NCI-H510A (cell line): ENCODE measurements at places on chromosomes 2 and 18.
A peak's percentile ranks its signal among the peaks of the same experiment; 100 is the strongest.

GRCh38 chr2:212030709-212031108, 507.9 kb downstream of the ERBB4 start:
- no peak for DNase-seq

DNA sequence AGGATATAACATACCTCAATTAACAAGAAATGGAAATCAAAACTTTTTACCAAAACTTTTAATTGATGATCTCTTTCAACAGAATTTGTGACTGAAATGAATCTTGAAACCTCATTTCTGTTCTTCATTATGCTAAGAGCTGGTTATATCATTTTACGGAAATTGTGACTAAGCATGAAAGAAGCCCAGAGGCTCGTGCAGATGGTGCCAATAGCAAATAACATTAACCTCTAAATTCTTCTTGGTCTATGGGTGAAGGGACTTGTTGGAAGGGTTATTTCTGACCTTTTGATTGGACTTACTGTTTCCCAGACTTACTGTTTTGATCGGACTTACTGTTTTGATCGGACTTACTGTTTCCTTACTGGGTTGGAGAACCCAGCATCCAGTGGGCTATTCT, 435.6 kb downstream of the TDRD15 start:
- no peak for DNase-seq

GRCh38 chr18:286515-287310, 18.9 kb upstream of the THOC1 start:
- DNase-seq, result no peak

GRCh38 chr2:237571551-237571950, 5.2 kb downstream of the PRLH start:
- DNase-seq, result no peak

GRCh38 chr2:215269397-215270117, 42.3 kb upstream of the ATIC start:
- peak; percentile 30 for DNase-seq

DNA sequence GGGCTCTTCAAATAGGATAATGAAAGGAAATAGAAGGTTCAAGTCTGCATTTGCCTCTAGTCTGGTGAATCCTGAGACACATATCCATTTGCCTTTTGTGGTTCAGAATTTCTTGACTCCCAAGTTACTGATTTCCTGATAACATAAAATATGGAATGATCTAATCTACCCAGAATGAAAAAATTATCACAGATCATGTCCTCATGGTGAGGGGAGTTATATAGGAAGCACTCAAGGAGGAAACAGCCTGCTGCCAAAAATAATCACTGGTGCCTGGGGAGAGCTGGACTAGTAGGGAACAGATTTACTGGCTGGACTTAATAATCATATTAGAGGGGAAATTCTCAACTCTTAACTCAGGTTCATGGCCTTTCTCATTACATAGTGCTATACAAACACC, 95.5 kb upstream of the STK17B start:
- no peak for DNase-seq

DNA sequence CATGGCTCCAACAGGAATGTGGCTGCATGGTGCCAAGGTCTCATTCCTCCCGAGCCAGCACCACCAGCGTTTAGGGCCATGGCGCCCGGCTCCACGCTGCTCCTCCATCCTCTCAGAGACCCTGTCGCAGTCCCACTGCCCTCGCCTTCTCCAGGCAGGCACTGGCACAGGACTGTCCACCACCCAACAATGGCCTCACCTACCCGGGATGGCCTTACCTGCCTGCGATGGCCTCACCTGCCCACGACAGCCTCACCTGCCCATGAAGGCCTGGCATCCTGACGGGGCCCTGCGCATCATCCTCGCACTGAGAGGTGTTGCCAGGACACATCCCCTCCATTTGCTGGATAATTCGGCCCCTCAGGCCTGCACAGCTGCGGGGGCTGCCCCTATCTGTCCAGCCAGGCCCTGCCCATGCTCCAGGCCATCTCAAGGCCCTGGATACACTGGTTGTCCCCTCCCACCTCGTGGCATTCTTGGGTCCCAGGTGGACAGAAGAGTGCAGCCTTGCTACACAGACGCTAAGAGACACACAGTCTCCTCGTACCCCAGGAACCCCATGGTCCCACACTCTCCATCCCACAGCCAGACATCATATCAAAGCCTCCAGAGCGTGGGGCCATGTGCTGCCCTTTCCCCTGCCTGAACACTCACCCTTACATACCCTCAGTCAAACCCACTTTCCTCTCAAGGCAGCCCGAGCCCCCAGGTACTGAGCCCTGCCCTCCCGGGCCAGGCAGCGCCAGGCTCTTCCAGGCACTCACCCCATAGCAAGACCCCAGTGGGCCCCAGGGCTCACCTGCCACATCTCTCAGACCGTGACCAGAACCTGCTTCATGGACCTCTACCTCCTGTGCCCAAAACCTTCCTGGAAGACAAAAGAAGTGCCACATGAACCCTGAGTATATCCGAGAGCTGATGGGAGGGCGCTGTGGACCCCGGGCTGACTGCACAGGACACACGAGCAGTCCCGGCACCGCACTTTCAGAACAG, 268.6 kb downstream of the EIPR1 start:
- DNase-seq, result no peak

- DNase-seq, result no peak
Measured at GRCh38 chr2:191155608-191156071, 4.8 kb upstream of the STAT4 start.

- DNase-seq, result no peak
Measured at GRCh38 chr2:107740300-107740699, 86.4 kb upstream of the RGPD4 start.

DNA sequence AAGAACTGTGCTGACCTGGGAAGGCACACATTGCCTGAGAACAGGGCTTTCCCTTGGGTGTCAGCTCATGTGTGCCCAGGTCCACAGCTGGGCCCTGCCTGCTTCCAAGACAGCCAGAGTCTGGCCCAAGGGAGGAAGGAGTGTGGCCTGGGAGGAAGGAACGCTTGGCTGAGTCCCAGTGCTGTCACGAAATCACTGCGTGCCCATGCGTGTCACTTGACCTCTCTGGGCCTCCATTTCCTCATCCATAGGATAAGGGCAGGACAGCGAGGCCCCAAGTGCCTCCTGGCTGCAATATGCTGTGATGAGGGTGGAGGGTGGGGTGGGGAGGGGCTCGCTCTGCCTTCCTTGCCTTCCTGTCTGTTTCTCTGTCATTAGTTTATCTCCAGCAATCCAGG, 642 bp upstream of the KCNK3 start:
- no peak for DNase-seq

DNA sequence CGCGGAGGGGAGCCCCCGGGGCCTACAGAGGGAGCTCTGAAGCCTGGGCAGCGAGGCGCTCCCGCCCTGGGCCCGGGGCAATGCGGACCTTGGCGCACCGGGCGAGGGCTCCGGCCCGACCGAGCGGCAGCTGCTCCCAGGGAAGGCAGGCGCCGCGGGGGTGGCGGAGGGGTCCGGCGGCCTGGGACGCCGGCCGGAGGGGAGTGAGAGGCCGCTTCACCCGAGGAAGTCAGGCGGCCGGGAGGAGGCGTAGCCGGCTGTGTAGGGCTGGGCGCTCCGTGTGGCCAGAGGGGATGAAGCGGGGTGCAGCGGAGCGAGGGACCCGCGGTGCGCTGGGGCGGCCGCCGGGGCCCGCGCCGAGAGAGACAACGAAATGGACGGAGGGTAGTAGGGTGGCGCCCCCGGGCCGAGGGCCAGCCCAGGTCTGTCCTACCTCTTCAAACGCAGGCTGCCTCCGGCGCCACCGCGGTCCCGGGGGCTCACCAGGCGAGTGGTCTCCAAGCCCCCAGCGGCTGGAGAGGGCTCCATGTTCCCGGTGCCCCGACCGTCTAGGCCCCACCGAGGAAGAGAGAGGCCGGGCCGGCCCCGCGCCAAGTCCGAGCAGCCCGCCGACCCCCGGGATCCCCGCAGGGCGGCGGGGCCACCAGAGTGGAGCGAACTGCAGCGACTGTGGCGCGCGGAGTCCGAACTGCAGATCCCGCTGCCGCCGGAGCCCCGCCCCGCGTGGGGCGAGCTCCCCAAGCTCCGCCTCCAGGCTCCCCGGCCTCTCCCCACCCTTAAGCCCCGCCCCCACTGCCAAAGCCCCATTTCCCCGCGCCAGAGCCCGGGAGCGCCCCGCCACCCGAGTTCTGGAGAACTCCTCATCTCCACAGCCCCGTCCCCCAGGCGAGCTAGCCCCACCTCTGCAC, at the start of gene SLC30A3:
Gene SLC30A3 (minus strand): TSS at position 669 of the 908 bp plus-strand sequence. CDS start 141 bp downstream, at position 528.
- peak; percentile 14 for DNase-seq

GRCh38 chr2:109563980-109564550, 49.7 kb downstream of the SEPTIN10 start:
- no peak for DNase-seq

- DNase-seq, result no peak
Measured at GRCh38 chr2:105737980-105738657, 6.6 kb upstream of the NCK2 start.

DNA sequence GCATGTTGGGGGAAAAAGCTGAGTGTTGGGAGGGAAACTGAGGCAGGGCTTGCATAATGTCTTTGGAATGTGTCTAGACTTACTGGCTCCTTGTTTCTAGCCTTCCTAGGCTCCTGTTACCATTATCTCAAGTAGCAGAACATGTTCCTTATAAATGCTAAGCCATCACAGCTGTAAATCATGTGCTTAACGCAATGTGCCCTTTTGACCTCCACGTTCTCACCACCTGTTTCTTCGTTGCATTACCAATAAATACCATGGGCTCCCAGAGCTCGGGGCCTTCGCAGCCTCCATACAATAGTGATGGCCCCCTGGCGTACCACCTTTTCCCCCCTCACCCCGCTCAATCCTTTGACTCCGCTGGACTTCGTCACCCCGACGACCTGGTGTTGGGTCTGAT, 54.0 kb upstream of the CWC22 start:
- no peak for DNase-seq

GRCh38 chr2:233926806-233927205, 9.6 kb downstream of the TRPM8 start:
- no peak for DNase-seq

DNA sequence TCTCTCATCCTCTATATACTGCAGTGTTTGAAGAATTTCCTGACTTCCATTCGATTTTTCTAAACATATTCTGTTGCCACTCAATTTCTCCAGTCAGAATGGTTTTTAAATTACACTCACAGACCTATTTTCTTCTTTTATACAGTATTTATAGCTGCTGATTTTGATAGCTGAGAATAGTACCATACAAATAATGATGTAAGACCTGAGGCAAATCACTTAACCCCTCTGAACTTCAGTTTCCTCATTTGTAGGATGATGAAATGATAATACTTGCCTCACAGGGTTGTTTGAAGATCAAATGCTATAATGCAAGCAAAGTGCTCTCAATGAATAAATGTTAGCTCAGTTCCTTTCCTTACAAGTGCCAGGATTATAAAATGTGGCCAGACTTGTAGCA, 241.8 kb downstream of the CPS1 start:
- no peak for DNase-seq

DNA sequence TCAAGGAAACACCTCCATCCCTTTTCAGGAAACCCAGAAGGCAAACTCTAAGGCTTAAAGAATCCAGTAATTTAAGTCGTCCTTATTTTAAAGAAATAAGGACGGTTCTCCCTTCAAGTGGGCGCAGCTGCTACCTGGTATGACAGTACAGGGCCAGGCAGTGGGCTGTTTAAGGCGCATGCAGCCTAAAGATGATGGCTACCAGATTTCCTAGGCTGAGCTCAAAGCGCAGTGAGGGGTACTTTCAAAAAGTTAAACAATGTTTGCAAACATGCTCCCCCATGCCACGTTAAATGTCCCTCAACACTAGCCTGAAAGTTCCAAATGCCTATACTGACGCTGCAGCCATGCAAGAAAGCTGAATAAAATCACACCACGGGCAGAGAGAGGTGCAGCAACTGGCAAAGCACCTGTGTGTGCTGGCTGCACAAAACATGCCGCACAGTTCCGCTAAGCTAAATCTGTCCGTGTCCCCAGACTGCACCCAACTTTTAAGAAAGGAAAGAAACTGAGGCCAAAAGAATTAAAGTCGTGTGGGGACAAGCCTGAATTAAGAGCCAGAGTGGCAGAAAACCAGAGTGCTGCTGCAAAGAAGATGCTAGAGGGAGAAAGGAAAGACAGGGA, 583 bp downstream of the HIBCH start:
- DNase-seq, result no peak

DNA sequence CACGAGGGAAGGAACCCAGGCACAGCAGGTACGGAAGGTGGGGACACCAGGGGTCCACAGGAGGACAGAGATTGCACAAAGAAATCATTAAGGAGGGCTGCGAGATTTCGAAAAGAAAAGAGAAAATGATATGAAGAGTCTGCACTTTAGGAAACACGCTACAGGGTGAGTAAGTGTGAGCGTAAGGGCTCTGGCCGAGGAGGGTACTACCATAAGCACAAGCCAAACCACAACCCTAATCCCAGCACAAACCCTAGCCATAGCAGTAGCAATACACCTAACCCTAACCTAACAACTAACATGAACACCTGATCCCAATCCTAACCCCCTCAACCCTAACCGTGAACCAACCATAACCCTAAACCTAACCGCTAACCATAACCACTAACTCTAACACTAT, 104.0 kb downstream of the ZNF516 start:
- no peak for DNase-seq

- DNase-seq, result no peak
Measured at GRCh38 chr2:239146011-239146641, 254.7 kb downstream of the HDAC4 start.

GRCh38 chr2:191638079-191638801, 39.7 kb upstream of the NABP1 start:
- DNase-seq, result no peak

DNA sequence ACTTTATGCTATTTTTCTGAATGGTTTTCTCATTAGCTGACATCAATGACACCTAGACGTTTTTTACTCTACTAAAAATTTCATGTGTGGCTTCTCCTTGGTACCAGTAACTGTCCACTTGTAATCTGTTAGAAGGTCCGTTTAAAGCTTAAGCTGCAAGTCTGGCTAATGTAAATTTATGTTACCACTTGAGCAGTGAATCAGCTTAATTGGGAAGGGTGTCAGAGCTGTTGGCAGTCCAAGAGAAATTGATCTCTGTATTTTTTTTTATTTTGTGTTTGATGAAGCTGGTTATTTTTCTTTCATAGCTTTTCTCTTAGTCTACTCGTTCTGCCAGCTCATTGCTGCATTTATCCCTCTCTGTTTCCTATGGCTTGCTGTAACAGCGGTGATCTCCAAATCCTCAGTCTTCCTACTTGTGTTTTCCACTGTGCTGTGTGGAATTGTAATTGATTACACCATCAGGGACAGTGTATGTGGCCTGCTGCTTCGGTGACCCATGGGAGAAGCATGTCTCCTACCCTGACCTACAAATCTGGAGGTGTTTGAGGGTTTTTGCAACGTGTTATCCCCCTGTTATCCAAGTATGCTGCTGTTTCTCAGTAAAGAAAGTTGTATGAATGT, 724.2 kb upstream of the REG3G start:
- no peak for DNase-seq

DNA sequence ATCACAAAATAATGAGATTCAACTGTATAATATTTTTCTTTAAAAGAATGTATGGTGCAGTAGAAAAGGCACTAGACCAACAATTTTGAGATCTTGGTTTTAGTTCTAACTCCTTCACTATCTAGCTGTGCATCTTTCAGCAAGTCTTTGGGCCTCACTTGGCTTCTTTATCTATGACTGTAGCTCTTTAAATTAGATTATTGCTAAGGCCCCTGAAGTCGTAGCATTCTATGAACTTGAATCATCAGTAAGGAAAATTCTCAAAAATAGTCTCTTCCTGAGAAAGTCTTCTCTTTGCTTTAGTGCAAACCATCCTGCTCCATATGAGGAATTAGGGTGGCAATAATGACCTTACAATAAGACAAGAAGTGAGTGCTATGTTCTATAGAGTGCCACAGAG, 140.4 kb downstream of the FTCDNL1 start:
- no peak for DNase-seq
